ENCODE measurements at places on chromosomes 2 and 18. TPM values are rescaled to one million over a fixed set of nuclear protein-coding genes. Genes with fewer than 3 reads are reported as not detected.

Gene TMEM247
- not detected for total RNA-seq

Gene GREB1
- total RNA-seq, result 0.91 TPM

Gene OTOF
- not detected for total RNA-seq

Gene CYS1
- 3.2 TPM for total RNA-seq

Gene ANXA4
- total RNA-seq, result 309 TPM

Gene SLC14A1
- not detected for total RNA-seq

DNA sequence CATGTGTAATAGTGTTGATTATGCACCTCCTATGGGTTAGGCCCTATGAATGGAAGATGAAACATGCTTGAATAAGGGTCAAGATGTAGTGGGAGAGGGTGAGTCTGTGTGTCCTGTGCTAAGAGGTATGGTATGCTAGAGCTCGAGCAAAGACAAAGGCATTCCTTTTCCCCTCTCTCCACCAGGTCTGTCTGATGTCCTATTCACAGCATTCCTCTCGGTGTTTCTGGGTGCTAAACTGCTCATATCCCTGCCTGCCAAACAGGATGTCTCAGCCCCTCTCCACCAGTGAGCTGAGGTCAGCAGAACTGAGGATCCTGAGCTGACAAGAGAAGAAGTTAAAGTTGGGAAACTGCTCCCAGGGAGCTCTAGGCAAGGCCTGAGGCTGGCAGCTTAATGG, 344.9 kb downstream of the TSN start:
- no peak for DNase-seq

GRCh38 chr2:37866171-37866934, 58.7 kb upstream of the RMDN2 start:
- no peak for DNase-seq

DNA sequence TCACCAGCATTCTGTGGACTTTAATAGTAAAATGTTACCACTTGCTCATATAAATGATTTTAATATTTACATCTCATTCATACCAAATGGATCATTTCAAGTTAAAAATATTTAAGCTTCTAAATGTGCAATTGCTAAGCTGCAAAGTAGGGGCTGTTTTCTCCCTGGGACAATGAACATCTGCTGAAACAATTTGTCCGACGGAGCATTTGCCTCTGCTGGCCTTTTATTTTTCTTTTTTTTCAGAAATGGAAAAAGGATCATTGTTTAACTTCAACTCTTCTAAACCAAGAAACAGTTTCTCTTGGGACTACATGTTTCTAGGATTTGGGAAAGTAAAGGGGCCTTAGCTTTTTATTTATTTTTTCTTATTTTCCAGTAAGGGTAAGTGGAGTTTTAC, 43.8 kb upstream of the ITPRID2 start:
- no peak for DNase-seq

- no peak for DNase-seq
Observed at GRCh38 chr2:85266146-85267041, 61.4 kb downstream of the TGOLN2 start.

DNA sequence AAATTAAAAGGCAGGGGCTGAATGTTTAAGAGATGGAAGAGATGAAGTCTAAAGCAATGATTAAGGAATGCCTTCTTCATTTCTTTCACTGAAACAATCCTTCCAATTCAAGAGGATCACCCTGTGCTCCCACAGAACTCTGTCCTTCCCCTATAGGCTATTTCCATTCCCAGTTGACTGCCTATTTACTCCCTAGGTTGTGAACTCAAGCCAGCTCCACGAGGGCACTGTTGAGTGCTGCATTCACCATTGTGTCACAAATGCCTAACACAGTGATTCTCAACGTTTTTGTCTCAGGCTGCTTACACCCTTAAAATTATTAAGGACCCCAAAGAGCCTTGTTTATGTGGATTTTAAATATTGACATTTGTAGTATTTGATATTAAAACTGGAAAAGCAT, 112.4 kb downstream of the AOX1 start:
- no peak for DNase-seq

DNA sequence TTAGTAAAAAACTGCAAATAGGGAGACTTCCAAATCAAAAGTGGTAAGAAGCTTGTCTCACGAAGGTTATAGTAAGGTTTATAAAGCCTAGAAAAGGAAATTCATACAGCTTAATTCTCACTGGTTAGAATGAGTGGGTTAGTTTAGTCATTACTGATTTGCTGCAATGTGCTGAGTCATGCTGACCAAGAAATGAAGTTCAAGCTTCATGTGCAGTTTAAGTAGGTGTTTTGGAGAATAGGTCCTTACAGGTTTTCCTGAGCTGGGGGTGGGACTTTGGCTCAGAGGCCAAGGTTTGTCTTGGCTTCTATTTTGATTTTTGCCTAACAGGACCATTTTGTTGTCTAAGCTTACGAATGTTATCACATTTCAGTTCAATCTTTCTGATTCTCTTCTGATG, 15.1 kb downstream of the CLIP4 start:
- peak; percentile 90 for DNase-seq

DNA sequence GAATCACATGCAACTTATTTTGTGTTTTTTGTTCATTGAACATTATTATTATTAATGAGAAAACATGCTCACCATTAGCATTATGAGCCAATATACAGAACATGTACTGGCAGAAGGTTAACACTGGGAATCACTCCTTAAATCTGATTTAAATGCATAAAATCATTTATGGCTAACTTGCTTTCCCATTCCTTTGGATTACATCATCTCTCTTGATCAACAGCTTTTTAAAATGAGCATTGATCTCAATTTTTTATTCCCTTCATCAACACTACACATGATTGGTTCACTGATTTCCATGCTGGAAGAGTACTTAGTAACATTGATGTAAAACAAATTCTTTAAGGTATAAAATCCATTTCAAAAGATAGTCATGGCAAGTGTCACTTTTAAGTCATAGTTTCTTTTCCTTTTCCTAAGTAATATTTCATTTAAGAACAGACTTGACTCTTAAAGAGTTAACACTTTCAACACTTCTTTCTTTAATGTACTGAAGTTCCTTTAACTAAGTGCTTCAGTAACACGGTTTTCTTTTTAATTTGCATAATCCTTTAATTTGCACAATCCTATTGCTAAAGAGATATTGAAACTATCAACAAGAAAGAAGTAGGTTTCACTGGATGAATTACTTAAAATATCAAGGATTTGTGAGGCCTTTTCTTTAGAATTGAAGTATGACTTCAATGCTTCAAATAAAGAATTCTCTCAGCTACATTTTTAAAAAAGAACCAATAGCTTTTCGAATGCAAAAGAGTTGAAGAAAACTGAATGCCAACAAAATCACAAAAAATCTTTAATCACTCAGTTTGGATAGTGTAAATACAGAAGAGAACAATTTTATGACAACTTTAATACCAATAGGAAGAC, 24.9 kb upstream of the BUB1 start:
- no peak for DNase-seq
